HAP-1 (cell line): ENCODE measurements at places on chromosomes 5 and 9.

- DNase-seq: peak; percentile 71
Observed at GRCh38 chr5:102719886-102720285, 35.2 kb upstream of the PAM start.

DNA sequence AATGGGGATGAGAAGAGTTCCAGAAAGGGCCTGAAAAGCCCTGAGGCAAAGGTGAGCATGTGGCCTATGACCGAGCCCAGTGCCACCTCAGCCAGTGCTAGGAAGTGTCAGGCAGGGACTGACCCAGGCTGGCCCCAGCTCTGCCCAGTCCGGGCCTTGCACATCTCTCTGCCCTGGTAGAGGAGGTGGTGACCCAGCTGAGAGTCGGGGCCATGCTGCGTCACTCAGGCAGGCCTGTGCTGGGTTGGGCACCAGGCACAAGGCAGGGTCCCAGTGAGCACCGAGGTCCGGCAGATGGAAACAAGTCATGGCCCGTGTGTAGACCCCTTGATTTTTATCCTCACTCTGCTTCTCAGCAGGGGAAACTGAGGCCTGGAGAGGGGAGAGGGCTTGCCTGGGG lies 729 bp downstream of the CDHR2 start:
- no peak for DNase-seq

DNA sequence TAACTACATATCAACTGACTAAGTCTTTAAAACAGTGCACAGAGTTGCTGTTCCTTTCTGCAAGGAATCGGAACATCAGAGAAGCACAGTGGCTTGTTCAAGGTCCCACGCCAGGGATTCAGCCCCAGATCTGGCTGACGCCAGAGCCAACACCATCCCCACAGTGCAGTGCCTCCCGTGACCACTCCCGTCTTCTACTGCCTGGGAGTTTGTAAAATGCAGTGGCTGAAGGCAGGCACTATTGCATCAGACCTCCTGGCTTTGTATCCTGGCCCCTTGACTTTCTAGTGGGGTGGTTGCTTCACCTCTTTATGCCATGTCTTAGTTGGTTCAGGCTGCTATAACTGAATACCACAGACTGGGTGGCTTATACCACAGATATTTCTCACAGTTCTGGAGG lies 131.0 kb downstream of the NSG2 start:
- DNase-seq: no peak

DNA sequence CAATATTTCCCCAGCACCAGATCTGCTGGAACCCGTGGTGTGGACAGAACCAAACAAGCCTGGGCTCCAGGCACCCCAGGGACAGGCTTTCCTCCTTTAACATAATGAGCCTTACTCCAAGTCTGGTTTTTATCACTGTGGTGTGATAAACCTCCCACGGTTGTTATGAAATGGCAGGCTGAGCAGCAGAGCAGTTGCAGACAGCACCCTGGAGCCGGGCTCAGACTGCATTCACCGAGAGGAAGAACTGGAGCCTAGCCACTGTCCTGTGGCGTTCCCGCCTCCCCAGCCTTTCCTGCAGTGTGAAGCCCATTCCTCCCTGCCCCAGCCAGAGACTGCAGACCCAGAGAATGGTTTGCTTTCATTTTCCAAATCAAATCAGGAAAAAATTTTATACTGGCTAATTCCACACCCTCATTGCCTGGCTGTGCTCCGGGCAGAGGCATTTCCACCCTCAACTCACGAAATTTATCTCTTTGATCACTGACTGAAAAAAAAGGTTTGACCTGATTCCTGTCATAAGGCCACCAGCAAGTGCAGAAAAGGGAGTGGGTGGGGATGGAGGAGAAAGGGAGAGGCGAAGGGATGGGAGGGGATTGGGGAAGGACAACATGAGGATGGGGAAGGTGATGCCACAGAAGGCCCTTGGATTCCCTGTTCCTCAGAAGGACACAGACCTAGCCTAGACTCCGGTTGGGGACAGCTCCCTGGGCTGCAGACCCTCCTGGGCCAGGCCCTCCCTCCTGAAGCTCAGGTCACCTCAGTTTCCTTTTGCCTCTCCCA lies 18.9 kb downstream of the IPPK start:
- no peak for DNase-seq

- DNase-seq: no peak
Observed at GRCh38 chr9:99312736-99313135, 90.7 kb downstream of the SEC61B start.

DNA sequence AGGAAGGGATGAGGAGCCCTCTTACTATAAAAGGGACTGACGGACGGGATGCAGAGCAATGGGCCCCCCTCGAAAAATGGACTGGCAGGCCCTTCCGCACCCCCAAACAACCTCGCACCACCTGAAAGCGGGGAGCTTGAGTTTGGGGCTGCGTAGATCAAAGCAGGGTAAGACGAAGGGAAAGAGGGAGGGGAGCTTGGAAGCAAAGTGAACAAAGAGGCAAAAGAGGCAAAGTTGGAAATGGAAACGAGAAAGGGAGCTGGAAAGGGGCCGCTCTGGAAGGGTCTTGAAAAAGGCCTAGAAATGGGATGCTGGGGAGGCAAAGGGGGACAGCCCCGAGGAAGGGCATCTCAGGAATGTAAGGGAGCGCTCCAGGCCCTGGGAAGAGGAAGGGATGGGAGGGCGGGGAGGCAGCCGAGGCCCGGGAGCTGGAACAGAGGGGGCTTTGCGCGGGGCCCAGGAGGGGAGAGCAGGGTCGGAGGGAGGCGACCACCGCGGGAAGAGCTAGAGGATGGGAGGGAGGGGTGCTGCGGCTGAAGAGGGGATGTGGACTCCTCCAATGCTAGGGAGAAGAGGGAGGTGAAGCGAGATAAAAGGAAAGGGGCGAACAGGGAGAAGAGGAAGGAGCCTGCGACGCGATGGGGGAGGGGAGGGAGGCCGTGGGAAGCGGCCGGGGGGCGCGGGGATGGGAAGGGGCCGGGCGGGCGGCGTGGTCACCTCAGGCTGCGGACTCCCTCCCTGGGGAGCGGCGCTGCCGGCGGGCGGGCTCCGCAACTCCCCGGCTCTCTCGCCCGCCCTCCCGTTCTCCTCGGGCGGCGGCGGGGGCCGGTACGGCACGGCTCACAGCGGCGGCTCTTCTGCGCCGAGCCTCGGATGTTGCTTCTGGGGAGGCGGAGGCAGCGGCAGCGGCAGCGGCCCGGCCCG lies 577 bp downstream of the RNF145 start:
- DNase-seq: peak; percentile 57

DNA sequence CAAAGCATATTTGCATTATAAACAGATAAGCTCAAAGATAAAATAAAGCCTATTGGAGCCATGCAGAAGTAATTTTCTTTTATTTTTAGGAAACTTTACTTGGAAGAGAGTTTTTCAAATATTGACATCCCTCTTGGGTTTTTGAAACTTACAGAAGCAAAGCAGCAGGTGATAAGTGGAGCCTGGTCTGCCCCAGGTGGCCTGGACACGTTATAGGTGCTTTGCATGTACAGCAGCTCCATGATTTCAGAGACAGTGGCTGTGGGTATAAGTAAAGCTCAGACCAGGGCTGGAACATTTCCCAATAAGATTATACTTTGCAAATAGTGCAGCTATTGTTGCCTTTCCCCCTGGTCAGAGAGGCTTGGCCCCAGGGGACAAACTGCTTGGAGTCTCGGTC lies 51.5 kb downstream of the CCDC192 start:
- DNase-seq: peak; percentile 46
